ENCODE measurements at places on chromosomes 7 and 10. TPM values are rescaled to one million over a fixed set of nuclear protein-coding genes. Genes with fewer than 3 reads are reported as not detected.

The CPVL gene
- not detected for total RNA-seq

DNA sequence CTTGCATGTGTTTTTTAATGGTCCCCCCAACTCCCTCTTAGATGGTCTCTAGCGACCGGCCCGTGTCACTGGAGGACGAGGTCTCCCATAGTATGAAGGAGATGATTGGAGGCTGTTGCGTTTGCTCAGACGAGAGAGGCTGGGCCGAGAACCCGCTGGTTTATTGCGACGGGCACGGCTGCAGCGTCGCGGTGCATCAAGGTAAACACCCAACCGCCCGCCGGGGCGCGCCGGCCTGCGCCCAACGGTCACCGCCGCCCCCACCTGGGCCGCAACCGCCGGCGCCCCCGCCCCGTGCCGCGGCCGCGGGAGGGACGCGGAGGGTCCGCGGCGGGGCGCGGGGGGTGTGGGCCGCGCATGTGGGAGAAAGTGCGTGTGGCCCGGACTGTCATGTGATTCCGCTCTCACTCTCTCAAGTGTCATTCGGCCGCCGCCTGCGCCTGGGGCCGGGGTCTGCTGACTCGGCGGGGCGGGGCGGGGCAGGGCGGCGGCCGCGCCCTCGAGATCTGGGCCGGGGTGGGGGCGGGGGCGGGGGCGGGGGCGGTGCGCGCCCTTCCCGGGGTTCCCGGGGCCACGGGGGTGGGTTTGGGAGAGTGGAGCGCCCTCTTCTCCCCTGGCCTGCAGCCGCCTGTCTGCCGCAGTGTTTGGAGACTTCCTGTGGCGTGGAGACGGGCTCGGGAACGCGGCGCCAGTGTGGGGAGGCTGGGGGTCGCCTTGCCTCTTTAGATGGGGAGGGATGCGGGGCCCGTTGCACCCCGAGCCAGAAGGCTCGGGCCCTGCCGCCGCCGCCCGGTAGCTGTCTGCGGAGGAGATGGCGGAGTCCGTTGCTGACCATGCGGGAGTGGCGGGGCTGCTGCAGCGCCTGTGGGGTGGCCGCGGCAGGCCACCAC lies 817 bp downstream of the MLLT10 start:
- peak; percentile 80 for DNase-seq
- H3K27ac ChIP-seq: peak overlapping the region; percentile 68
- peaks cover 22% of the 10 kb centered on the region for H3K4me1 ChIP-seq
- no peaks in the 10 kb centered on the region for H3K27me3 ChIP-seq

- H3K27ac ChIP-seq: no peak overlapping the region
- no peak overlapping the region for H3K4me3 ChIP-seq
- DNase-seq: no peak
- H3K4me1 ChIP-seq: peaks cover 61% of the 10 kb centered on the region
- no peaks in the 10 kb centered on the region for H3K27me3 ChIP-seq
Observed at GRCh38 chr7:157335236-157335635, 1.6 kb upstream of the DNAJB6 start.

- no peak overlapping the region for H3K27ac ChIP-seq
- H3K4me3 ChIP-seq: no peak overlapping the region
- H3K4me1 ChIP-seq: no peaks in the 10 kb centered on the region
- H3K36me3 ChIP-seq: peaks cover 7% of the 10 kb centered on the region
Observed at GRCh38 chr7:32481921-32482320, 8.3 kb downstream of the LSM5 start.

The CDC14C gene
- not detected for total RNA-seq

Measured in Karpas-422 (cell line).